ENCODE measurements at places on chromosomes 13 and 19. TPM values are rescaled to one million over a fixed set of nuclear protein-coding genes. Genes with fewer than 3 reads are reported as not detected.
A peak's percentile ranks its signal among the peaks of the same experiment; 100 is the strongest.

DNA sequence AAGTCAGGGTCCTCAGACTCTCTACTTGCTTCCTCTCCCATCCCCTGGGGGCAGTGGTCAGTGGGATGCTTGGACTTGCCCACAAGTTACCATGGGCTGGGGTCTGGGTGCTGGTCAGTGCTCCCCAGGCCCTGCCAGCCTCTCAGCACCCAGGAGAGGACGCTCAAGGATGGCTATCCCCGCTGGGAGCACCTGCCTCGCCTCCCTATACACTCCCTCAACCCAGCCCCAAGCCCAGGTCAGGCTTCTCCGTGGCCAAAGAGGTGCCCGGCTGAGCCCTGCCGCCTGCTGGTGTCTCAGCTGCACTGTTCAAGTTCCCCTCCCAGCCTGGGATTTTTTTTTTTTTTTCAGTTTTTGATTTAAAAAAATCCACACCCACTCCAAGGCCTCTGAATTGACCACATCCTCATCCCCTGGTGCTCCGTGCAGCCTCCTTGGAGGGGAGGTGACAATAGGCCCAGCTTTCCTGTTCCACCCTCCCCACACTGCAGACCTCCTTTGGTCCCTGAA, 10.8 kb downstream of the F2RL3 start:
- no peak for DNase-seq
- no peaks in the 10 kb centered on the region for H3K27me3 ChIP-seq
- no peak overlapping the region for H3K27ac ChIP-seq
- H3K4me3 ChIP-seq, result no peak overlapping the region
- peaks cover 7% of the 10 kb centered on the region for H3K4me1 ChIP-seq

DNA sequence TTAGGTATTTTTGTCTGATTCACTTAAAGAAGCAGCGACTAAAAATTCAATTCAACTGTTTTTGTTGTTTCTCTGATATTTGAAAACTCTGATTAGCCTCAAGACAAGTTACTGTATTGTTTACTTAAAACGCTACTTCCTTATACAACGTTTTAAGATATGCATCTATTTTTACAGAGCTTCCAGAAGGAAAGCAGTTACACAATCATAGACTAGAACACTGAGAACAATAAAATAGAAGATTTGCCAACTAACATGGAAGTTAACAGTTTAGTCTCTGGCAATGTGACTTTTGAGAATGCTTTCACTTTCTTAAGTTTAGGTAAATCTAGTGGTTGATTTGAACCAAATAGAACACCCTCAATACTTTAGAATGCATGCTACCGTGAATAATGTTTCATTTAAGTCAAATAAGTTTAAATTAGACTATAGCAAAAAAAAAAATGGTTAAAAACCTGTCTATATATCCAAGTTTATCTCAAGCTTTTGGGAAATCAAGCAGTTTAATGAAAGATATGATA, 614.8 kb downstream of the DACH1 start:
- no peak for DNase-seq
- H3K4me3 ChIP-seq, result no peak overlapping the region
- no peaks in the 10 kb centered on the region for H3K36me3 ChIP-seq
- H3K27me3 ChIP-seq, result no peaks in the 10 kb centered on the region

- H3K4me1 ChIP-seq, result peaks cover 10% of the 10 kb centered on the region
- no peaks in the 10 kb centered on the region for H3K36me3 ChIP-seq
- no peaks in the 10 kb centered on the region for H3K27me3 ChIP-seq
Measured at GRCh38 chr19:47253467-47253881, 2.9 kb upstream of the CCDC9 start.

DNA sequence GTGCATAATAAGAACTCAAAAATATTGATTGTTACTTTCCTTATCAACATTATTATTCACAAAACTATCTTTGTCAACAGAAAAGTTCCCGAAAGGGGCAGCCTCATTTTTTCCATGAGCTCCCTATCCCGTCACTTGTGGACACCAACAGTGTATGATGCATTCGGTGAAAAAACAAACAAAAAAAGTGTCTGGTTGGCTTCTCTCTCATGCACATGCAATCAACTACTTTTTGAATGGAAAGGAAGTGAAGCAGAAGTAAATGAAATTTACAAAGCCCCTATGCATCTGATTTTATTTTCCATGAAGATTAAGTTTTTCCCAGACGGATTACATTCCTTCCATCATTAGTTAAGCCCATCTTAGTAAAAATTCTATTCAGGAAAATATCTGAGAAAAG, 526.9 kb downstream of the RFC3 start:
- H3K36me3 ChIP-seq, result no peaks in the 10 kb centered on the region
- H3K27ac ChIP-seq, result no peak overlapping the region
- no peaks in the 10 kb centered on the region for H3K27me3 ChIP-seq

DNA sequence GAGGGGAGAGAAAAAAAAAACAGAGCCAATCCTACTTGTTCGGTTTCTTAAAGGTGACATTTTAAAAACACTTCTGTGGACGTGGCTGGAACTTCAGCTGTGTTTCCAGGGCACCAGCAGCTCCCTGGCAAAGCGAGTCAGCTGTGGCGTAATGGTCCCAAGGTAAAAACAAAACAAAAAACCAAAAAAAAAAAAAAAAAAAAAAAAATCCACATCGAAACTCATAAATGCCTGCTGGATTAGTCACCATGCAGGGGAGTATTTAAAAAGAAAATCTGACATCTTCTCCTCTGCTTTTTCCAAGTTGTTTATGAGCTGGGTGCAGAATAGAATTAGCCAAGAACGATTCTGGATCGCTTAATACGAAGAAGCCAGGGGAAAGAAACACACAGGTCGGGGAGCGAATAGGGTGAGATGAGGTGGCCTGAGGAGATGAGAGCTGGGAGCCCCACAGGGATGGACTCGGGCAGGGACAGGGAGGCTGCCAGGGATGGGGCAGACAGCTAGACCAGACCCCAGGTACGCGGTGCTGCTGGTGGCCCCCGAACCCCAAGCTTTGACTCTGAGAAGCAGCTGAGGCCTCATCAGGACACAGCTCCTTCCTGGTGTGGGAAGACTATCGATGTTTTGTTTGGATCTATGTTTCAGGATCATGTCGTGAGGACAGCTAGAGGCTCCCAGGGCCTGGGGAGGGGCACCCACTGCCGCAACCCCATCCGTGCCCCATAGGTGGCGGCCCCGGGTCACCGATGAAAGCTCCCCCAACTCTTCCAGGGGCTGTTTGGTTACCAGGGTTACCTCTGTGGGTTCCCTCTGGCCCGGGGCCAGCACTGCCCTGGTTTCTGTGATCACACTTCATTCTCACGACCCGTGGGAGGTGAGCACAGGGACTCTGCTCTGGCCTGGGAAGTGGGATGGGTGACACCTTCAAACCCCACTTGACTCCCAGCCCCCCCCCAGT, 3.1 kb upstream of the CTXN1 start:
- H3K36me3 ChIP-seq, result no peaks in the 10 kb centered on the region
- peak; percentile 88 for DNase-seq
- H3K4me3 ChIP-seq, result peak overlapping the region; percentile 17
- peaks cover 8% of the 10 kb centered on the region for H3K4me1 ChIP-seq

GRCh38 chr13:79966059-79966458, 374.9 kb downstream of the SPRY2 start:
- H3K27me3 ChIP-seq, result no peaks in the 10 kb centered on the region
- H3K27ac ChIP-seq, result no peak overlapping the region
- H3K4me3 ChIP-seq, result no peak overlapping the region
- DNase-seq, result no peak
- H3K36me3 ChIP-seq, result no peaks in the 10 kb centered on the region

PRR12 gene
- 6.4 TPM for total RNA-seq

ATP4A gene
- total RNA-seq, result 0.14 TPM

EHD2 gene
- 198 TPM for total RNA-seq

SYCN gene
- not detected for total RNA-seq

YJEFN3 gene
- total RNA-seq, result 1.5 TPM

MEF2B gene
- total RNA-seq, result not detected

TEX26 gene
- not detected for total RNA-seq

PALM gene
- total RNA-seq, result 91.0 TPM

ADAMTSL5 gene
- 10.8 TPM for total RNA-seq

C13orf42 gene
- total RNA-seq, result not detected

MUC16 gene
- 2.1 TPM for total RNA-seq

ENOX1 gene
- total RNA-seq, result 7.4 TPM

Measured in uterus (tissue), 4 donors.